ENCODE measurements at places on chromosomes 11 and 22.

DNA sequence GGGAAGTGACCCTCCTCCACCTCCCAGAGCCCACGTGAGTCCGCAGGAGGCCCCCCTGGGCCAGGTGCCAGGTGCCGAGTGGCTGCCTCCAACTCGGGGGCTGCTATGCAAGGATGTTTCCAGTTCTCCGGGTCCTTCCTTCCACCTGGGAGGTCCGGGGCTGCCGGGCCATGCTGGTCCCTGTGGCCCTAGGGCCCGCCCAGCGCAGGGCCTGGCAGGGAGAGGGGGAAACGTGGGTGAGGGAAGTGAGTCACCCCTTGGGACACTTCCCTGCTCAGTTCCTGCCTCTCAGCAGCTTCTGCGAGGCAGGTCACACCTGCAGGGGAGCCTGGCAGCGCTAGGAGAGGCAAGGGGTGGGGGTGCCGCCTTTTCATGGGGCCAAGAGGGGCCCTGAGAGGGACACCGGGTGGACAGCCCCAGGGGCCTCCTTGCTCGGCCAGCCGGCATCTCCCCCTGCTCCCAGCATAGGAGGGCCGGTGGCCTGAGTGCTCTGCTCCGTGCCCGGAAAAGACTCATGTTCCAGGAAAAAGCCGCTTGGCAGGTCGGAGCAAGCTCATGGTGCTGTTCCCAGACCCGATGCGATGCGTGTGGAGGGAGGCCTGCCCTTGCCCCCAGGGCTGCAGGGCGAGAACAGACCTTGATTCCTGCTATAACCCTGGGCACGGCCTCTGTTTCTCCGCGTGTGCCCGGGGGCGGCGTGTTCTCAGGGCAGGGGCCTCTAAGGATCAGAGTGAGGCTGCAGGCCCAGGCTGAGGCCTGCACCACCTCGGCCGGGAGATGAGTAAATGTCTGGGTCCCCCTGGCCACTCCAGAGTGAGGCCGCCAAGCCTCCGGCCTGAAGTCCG lies 30.3 kb upstream of the WNT7B start:
- peak; percentile 78 for DNase-seq

DNA sequence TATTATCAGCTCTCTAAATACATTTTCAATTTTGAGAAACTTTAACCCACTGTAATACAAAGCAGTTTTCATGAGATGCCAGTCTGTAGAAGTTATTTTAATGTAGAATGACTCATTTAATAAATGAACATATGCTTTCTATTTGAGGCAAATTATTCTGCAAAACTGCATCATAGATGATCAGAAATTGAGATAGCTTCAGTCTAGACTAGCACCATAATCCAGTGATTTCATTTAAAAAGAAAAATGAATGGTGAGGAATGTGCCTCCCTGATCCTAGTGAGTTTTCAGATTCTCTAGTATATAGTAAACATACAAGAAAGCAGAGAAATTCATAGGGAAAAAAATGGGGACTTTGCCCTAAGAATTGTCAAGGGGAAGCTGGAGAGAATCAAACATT lies 66.1 kb downstream of the OR5AK2 start:
- no peak for DNase-seq

- no peak for DNase-seq
These were observed 35.5 kb upstream of the MOB2 start for GRCh38 chr11:1522081-1522424.

GRCh38 chr22:46849101-46849500 lies 86.7 kb downstream of the TBC1D22A start:
- no peak for DNase-seq

DNA sequence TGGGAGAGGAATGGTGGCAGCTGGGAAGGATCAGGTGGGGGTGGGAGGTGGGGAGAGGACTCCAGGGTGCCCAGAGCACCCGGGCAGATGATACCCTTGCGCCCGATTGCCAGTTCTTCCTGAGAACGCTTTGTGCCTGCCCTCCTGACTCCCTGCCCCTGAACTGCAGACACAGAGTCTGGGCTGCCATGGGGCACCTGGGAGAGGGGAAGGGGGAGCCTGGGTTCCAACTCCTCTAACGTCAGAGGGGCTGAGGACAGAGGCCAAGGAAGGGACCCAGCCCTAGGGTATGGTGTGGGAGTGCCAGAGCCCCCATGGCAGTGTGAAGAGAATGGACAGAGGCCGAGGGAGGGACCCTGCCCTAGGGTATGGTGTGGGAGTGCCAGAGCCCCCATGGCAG lies 920 bp upstream of the KCNK7 start:
- no peak for DNase-seq

DNA sequence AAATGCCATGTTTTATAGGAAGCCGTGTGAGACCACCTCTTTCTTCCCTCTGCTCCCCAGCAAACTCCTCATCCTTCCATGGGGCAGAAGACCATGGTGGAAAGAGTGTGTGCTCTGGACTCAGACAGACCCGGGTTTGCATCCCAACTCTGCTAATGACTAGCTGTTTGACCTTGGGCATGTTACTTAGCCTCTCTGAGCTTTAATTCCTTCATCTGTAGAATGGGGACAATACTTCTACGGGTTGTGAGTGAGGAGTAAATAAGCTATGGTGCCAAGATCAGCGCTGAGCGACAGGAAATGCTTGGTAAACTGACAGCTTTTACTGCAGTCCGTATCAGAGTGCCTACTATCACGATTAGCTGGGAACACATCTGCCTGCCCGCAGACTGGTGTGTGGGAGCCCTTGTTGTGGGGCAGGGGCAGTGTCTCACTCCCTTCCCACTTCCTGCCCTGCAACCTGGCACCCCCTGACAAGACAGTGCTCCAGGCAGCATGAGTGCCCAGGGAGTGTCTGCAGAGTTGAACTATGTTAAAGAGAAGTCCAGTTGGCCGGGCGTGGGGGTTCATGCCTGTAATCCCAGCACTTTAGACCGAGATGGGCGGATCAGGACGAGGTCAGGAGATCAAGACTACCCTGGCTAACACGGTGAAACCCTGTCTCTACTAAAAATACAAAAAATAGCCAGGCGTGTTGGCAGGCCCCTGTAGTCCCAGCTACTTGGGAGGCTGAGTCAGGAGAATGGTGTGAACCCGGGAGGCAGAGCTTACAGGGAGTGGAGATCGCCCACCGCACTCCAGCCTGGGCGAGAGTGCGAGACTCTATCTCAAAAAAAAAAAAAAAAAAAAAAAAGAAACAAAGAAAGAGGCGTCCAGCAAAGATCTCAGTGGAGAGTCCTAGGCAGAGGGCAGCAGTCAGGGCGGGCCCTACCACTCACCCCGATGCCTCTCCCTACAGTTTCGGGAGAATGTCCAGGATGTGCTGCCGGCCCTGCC lies 2.2 kb downstream of the SEC14L2 start:
- no peak for DNase-seq

- DNase-seq: no peak
These were observed 1295.8 kb downstream of the BRD1 start for GRCh38 chr22:48531761-48532435.

DNA sequence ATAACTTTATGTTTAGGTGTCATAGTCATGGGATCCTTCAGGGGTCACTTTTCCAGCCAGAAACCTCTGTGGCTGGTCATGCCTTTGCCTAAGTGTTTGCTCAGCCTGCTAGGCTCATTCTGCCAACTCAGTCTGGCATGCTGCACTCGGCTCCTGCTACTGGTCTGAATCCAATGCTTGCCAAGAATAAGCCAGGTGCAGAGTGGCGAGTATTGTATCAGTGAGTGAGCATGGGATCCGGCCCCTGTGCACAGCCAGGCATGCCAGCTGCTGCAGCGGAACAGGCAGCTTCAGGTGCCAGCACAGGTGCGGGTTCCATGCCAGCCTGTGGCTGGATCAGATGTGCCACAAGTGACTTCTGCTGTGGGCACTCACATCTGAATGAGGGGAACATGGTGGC lies 1269.3 kb upstream of the CNTN5 start:
- DNase-seq: no peak

DNA sequence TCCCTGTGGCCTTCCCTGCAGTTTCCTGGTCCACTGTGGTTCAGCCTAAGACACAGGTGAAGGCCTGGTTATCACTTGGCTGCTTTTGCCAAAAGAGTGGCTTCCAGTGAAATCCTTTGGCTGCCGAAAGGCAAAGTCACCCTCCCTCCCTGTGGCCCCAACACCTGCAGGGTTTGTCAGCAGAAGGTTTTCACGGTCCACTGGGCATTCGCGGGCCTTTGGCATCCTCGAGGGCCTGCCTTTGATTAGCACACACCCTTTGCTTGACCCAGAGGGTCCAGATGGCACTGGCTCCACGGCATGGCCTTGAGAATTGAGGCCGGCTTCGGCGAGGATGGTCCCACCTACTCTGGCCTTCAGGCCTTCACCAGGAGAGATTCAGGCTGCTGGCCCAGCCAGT lies 35.3 kb downstream of the RTN4R start:
- no peak for DNase-seq

DNA sequence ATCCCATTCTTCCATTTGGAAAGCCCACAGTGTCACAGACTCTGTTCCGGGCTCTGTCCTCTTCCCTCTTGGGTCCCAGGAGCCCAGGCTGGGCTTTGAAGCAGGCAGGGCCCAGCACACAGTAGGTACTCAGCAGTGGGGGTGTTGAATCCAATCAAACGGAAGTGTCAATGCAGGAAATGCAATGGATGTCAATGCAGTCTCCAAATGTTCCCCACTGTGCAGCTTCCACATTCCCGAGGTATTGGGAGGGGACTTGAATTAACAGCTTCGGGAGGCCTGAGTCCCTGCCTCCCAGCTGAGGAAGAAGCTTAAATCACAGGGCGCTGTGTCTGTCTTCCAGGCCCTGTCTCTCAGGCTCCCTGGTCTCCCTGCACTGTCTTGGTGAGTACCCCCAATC lies 21.8 kb upstream of the SMIM35 start:
- DNase-seq: no peak

GRCh38 chr11:73766763-73767162 lies 5.9 kb upstream of the RAB6A start:
- no peak for DNase-seq

DNA sequence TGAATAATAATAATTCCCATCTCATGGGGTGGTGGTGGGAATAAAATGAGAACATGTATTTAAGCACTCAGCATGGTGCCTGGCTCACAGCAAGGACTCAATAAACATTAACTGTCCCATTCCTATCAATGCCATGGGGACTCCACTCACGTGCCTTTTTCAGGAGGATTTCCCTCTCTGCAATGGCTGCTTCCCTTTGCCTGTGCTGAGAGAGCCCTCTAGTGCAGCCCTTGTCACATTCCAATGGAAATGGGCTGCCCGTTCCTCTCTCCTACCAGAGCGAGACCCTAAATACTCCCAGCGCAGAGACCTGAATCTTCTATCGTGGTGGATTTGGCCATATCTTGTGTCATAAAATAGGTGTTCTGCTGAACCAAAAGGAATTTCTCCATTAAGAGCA lies 621.5 kb upstream of the B3GAT1 start:
- DNase-seq: no peak

DNA sequence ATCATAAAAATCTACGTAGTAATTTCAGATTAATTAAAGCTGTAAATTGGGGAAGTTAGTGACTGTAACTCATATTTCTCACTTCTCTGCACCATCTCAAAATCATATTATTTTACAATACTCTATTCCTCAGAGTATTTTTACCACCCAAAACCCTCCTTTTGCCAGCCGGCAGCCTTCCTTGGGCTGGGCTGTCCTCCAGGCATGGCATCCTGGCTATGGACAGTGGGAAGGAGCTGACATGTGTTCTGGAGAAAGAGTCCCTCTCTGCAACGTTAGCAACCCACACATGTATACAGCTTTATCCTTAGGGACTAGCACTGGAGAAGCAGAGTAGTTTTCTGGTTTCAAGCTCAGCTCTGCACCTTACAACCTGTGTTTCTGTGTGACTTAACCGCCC lies 86.8 kb downstream of the DSCAML1 start:
- DNase-seq: no peak

DNA sequence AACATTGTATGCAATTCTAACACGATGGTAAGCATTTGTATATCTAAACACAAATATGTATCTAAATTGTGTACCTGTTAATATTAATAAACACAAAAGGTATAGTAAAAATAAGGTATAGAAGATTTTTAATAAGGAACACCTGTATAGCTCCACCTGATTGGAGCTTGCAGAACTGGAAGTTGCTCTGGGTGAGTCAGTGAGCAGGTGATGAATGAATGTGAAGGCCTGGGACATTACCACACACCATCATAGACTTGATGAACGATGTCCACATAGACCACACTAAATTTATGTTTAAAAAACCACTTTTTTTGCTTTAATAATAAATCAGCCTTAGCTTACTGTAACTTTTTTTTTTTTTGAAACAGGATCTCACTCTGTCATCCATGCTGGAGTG lies 97.6 kb upstream of the CLMP start:
- DNase-seq: no peak

GRCh38 chr22:24035296-24035695 lies 24.2 kb downstream of the CABIN1 start:
- no peak for DNase-seq

- DNase-seq: peak; percentile 64
These were observed 6.0 kb upstream of the MAPK11 start for GRCh38 chr22:50276143-50276542.

- peak; percentile 82 for DNase-seq
These were observed 30.0 kb downstream of the ARAP1 start for GRCh38 chr11:72722050-72722748.

- DNase-seq: no peak
These were observed 47.0 kb downstream of the GAB2 start for GRCh38 chr11:78370406-78371172.

Measured in BE2C (cell line).